Mononuclear cell (primary cell): ENCODE measurements at places on chromosomes 1 and 21. TPM values are rescaled to one million over a fixed set of nuclear protein-coding genes. Genes with fewer than 3 reads are reported as not detected.

The RNF223 gene
- total RNA-seq, result not detected

The PRDM15 gene
- total RNA-seq, result 8.1 TPM

The OBSCN gene
- total RNA-seq, result 26.3 TPM

The LORICRIN gene
- total RNA-seq, result not detected

The TPR gene
- total RNA-seq, result 79.2 TPM
